PC-3 (cell line): ENCODE measurements at places on chromosomes 7 and 10. TPM values are rescaled to one million over a fixed set of nuclear protein-coding genes. Genes with fewer than 3 reads are reported as not detected.

- no peak for DNase-seq
- H3K36me3 ChIP-seq: no peaks in the 10 kb centered on the region
- H3K4me3 ChIP-seq: no peak overlapping the region
- H3K4me1 ChIP-seq: no peaks in the 10 kb centered on the region
Measured at GRCh38 chr7:120421151-120421651, 148.2 kb downstream of the KCND2 start.

GRCh38 chr7:8261711-8262695, at the start of gene ICA1:
TSS of gene ICA1 (minus strand) at chr7:8262167. CDS start at chr7:8235926, 26,241 bp downstream.
- H3K27ac ChIP-seq: 0 out of 2 replicates have a peak within 1 kb of the TSS, but pooled peaks have one; percentile 27
- peaks cover 16% of the 10 kb centered on the region; the same call in 1 of the 2 replicates for H3K4me1 ChIP-seq
- peaks cover 17% of the 10 kb centered on the region; the same call in 1 of the 2 replicates for H3K27me3 ChIP-seq
- no peaks in the 10 kb centered on the region for H3K36me3 ChIP-seq

DNA sequence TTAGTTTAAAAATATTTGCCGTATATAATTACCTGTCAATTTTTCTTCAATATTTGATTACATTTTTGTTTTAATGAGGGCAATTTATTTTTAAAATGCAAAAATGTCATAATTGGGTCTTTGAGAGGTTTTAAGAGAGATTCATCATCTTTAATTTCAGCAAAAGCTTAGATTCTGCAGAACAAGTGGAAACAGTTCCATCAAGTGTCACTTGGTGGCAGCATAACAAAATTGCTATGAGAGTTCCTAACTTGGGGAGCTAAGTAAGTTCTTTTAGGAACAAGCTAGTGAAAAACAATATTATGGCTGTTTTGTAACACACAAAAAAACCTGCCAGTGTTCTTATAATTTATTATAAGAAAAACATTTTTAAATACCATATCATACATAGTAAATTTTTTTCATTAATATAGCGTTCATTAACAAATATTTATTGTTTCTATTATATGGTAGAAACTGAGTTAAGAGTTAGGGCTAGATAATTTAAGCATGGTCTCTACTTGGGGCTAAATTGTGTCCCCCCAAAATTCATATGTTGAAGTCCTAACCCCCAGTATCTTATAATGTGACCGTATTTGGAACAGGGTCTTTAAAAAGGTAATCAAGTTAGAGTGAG, 155.2 kb downstream of the MAGI2 start:
- no peak overlapping the region for H3K4me3 ChIP-seq
- no peak overlapping the region for H3K27ac ChIP-seq
- H3K27me3 ChIP-seq: no peaks in the 10 kb centered on the region

GRCh38 chr10:113047605-113047962, 97.5 kb downstream of the TCF7L2 start:
- H3K27ac ChIP-seq: no peak overlapping the region
- no peak for DNase-seq
- no peak overlapping the region for H3K4me3 ChIP-seq
- peaks cover 23% of the 10 kb centered on the region for H3K4me1 ChIP-seq
- H3K27me3 ChIP-seq: no peaks in the 10 kb centered on the region

GRCh38 chr7:69412331-69413146, 185.7 kb upstream of the AUTS2 start:
- no peak overlapping the region for H3K27ac ChIP-seq
- H3K4me1 ChIP-seq: no peaks in the 10 kb centered on the region
- no peak for DNase-seq
- no peak overlapping the region for H3K4me3 ChIP-seq
- H3K36me3 ChIP-seq: no peaks in the 10 kb centered on the region
- H3K27me3 ChIP-seq: no peaks in the 10 kb centered on the region

DNA sequence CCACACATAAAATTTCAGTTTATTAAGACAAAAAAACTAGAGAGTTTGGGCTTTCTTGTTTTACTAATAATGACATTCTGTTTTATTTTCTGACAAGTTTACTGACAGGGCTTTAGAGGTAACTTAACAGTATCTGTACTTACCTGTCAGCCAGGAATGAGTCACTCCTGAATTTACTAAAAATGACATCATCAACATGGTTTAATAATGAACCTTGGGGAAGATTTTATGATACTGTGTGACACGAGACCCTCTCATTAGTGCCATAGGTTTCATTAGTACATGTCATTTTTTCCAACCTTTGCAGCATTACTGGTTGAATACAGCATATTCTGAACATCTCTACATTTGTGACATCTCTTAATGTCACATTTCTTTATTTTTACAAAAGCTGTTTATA, 131.1 kb downstream of the KCND2 start:
- peaks cover 49% of the 10 kb centered on the region for H3K4me1 ChIP-seq
- no peak overlapping the region for H3K4me3 ChIP-seq
- peak; percentile 60 for DNase-seq
- no peaks in the 10 kb centered on the region for H3K27me3 ChIP-seq

Gene ENTPD1
- not detected in 2 replicates for total RNA-seq

Gene HECW1
- total RNA-seq: 3.0 and 3.6 TPM in 2 replicates

Gene VAX1
- total RNA-seq: 0.12 and 0.98 TPM in 2 replicates

Gene EPHB6
- total RNA-seq: 30.5 and 48.2 TPM in 2 replicates
